ENCODE measurements at places on chromosomes 6 and 20. TPM values are rescaled to one million over a fixed set of nuclear protein-coding genes. Genes with fewer than 3 reads are reported as not detected.
A peak's percentile ranks its signal among the peaks of the same experiment; 100 is the strongest.

The PIGT gene
- total RNA-seq: 66.4 TPM

The STK35 gene
- 11.7 TPM for total RNA-seq

The BPIFB2 gene
- total RNA-seq: not detected

The MUC21 gene
- not detected for total RNA-seq

- no peak for DNase-seq
These were observed 62.6 kb upstream of the SIRPA start for GRCh38 chr20:1832634-1833033.

GRCh38 chr6:150088481-150089154 lies 19.7 kb upstream of the ULBP3 start:
- DNase-seq: no peak

- no peak for DNase-seq
These were observed 23.6 kb upstream of the HIVEP2 start for GRCh38 chr6:142968601-142969000.

GRCh38 chr6:159969921-159970320 lies 1.0 kb downstream of the IGF2R start:
- DNase-seq: peak; percentile 41

DNA sequence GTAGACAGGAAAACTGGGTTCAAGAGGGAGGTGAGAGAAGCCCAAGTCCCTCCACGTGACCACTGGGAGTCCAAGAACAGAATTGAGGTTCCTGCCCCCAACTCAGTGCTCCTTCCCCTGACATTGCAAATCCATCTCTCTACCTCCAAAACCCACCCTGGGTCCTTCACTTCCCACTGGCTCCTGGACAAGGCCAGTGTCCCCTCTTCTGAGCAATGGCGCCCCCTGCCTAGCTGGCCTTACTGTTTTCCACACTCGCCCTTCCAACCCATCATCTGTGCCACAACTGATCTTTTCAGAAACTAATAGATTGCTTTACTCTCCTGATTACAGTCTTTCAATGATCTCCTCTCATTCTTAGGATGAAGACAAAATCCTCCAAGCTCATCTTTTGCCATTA lies 200.3 kb downstream of the ANKRD60 start:
- no peak for DNase-seq

DNA sequence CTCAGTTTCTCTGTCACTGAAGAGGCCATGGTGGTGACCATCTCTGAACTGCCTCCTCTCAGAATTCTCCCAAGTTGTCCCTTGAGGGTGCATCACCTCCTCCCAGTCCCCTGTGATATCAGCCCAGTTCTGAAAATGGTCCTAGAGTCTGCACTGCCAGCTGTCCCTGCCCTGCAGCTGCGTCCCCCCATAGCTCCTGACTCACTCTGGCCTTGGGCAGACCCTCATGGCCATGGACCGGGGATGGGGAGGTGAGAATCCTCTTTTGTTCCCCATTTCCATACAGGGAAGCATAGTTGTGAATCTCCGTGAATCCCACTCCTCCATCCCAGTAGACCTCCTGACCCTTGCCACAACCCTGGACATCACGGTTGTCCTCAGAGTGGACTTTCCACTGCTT lies 4.5 kb downstream of the ETV7 start:
- no peak for DNase-seq

Data from Caki2 (cell line).